ENCODE measurements at places on chromosomes 3 and 15. TPM values are rescaled to one million over a fixed set of nuclear protein-coding genes. Genes with fewer than 3 reads are reported as not detected.

Gene AGBL1
- polyA plus RNA-seq = 0.08 TPM

Gene C3orf20
- 0.15 TPM for polyA plus RNA-seq

Gene LMAN1L
- polyA plus RNA-seq = not detected

Gene POC1A
- polyA plus RNA-seq = 8.1 TPM

Gene ECE2
- polyA plus RNA-seq = not detected

- no peak for DNase-seq
Measured at GRCh38 chr3:35505181-35505580, 134.1 kb upstream of the ARPP21 start.

DNA sequence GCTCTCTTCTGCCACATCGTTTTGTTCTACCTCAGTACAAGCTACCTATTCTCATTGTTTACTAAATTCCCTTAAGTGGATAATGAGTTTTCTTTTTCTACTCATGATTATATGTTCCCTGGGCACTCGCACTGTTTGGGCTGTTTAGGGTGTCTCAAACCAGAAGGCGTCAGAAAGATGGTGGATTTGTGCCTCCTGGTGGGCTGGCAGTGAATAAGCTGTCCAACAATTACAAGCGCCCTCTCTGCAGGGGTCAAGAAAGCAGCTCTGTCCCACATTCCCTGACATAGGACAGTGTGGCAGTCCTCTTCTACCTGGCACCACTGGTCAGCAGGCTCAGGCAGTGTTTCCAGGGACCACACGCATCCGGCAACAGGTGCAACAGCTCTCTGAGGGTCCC, 173.4 kb upstream of the PPP2R3A start:
- DNase-seq = no peak

- no peak for DNase-seq
Measured at GRCh38 chr3:178406206-178406605, 130.0 kb upstream of the KCNMB2 start.

GRCh38 chr15:39704689-39705088, 78.0 kb downstream of the FSIP1 start:
- DNase-seq = no peak

GRCh38 chr3:71099997-71100719, 483.4 kb downstream of the FOXP1 start:
- DNase-seq = no peak

- no peak for DNase-seq
Measured at GRCh38 chr15:60708684-60709083, 229.7 kb upstream of the ICE2 start.

- DNase-seq = no peak
Measured at GRCh38 chr3:119340446-119340845, 46.3 kb downstream of the ARHGAP31 start.

DNA sequence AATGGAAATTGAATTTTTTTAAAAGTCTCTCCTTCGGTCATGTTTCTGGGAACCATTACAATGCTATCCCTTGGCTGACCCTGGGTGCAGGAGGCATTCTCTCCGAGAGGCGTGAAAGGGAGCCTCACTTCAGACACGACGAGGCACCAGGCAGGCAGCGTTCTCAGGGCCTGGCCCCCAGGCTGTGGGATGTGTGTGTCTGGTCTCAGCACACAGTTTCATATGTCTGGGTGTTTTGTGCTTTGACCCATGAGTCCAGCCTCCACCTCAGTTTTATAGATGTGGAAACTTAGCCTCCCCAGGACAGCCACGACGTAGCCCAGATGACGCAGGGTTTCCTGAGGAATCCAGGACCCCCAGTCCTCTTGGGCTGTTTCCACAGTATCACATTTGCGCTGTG, 34.0 kb downstream of the FGD5 start:
- DNase-seq = no peak

GRCh38 chr3:21902956-21903355, 151.9 kb upstream of the ZNF385D start:
- DNase-seq = no peak

DNA sequence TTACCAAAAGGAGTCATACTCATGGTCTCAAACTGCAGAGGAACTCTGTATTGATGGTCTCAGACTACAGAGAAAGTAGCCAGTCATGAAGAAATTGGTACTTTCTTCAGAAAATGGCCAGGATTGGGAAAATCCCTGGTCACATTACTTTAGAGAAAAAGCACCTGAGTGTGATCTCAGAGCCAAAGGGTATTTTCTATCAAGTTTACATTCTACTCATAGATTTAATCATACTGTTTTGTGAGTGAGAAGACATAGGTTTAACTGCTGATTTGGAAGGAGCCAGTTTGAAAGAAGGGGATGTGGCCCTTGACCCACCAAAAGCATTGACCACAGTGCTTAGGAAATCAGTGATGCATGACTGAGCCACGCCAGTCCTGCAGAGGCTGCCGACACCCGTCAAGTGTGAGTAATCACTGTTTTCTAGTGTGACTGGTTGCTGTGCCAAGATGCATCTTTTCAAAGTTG, 203.6 kb downstream of the AKAP13 start:
- DNase-seq = no peak

GRCh38 chr3:79032686-79033318, 735.0 kb downstream of the ROBO1 start:
- DNase-seq = no peak

DNA sequence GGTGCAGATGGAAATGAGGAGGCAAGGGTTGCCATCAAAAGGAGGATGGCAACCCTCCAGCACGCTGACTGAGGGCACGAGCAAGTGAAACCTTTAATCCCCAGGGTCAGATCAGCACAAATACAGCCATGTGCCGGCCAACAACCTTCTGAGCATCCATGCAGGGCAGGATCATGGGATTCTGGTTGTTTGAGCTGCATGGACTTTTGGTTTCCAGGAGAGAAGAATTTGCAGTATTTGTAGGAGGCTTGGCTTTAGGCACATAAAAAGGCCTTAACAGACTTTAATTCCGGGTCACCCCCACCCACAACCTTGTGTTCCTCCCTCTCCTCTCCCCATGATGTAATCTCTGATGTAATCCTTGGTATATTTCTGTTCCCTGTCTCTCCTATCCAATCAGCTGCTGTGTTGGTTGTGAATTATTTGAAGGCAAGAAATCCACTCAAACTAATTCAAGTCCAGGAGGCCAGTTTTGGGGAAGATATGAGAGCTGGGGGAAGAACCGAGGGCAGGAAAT, 254.3 kb downstream of the SHQ1 start:
- no peak for DNase-seq

- no peak for DNase-seq
Measured at GRCh38 chr3:67037615-67038014, 39.5 kb downstream of the KBTBD8 start.

DNA sequence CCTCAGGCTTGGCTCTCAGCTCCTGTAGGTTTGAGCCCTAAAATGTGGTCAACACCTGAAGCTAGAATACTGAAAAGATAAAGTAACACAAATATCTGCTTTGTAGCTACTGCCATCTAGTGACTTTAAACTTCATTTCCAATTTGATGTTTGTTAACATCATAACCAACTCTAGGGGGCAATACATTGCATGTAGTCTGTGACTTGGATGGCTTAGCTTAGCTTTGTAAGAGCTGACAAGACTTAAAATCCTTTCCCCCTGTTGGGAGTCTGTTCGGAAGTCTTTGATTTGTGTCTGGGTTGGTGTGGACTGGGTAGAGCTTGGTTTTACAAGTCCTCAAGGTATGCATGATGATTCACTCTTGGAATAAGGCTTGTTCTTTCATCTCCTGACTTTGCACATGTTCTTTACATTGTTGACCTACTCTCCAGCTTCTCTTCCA, 51.7 kb downstream of the SCN11A start:
- DNase-seq = peak; percentile 32

- DNase-seq = no peak
Measured at GRCh38 chr15:46129145-46129544, 494.3 kb downstream of the SQOR start.

DNA sequence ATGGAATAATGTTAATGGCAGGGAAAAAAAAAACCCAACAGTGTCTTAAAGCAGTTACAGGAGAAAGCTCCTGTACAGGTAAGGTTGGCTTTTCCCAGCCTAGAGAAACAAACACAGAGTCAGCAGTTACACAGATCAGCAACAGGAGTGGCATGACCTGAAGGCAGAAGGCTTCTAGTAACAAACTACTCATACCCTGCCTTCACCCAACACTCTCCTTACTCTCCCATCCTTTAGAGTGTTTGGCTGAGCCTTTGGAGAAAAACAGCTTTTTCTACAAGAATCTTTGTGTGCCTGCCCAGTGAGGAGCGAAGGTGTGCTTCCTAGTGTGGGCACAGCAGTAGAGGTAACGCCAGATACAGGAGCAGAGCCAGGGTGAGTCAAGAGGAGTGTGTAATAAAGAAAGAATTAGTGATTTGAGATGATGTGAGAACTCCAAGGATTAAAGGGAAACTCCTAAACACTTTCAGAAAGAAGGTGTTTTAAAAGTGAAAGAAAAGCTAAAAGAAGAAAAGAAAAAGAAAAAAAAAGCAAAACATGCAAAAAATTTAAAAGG, 152.7 kb downstream of the POLR2M start:
- DNase-seq = no peak

GRCh38 chr3:31546162-31546561, 13.4 kb downstream of the STT3B start:
- no peak for DNase-seq

- DNase-seq = no peak
Measured at GRCh38 chr3:151835751-151836525, 22.0 kb downstream of the AADAC start.

DNA sequence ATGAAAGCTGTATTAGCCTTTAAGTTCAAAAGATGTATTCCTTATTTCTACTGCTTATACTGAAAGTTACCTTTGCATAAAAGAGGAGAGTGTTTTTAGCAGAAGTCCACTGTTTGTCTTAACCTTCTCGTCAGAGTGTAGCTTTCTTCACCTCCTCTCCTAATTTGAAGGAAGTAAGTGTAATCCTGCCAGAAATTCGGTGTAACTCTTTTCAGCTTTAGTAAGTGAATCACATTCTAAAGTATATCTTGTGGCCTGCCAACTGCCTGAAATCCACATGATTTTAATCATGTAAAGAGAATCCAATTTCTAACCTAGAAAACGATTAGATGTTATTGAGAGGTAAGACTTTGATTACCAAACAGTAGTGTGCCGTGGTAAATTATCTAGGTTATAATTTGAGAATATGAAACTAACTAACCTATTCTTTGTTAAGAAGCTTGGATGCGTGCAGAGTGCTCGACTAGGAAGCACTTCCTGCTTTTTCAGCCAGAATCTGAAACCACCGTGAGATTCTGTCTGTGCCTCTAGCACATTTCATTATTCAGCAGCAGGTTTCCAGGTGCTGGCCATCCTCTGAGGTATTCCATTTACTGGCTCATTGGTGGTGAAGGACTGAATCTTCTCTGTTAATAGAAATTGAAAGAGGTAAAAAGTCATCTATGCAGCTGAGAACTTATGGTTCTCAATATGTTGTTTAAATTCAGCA, 7.5 kb downstream of the GYG1 start:
- DNase-seq = no peak

- DNase-seq = no peak
Measured at GRCh38 chr15:83365370-83365938, 81.0 kb upstream of the BNC1 start.

Measured in right renal cortex interstitium (tissue), 3 donors.